ENCODE measurements at places on chromosomes 12 and 14.

DNA sequence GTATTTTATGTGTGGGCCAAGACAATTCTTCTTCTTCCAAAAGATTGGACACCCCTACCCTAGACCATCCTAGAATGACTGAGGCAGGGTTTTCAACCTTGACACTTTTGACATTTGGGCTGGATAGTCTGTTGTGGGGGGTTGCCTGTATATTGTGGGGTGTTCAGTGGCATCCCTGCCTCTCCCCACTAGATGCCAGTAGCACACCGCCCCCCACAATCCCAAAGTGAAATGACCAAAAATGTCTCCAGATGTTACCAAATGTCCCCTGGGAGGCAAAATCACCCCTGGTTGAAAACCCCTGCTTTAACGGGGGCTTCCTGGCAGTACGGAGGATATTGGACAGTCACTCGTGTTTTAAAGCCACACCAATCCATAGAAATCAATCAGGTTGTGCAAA lies 219.6 kb downstream of the PHETA1 start:
- DNase-seq: no peak

GRCh38 chr14:77985211-77985615 lies 185.0 kb upstream of the NRXN3 start:
- DNase-seq: no peak

- no peak for DNase-seq
Observed at GRCh38 chr12:132085291-132085635, 58.9 kb downstream of the DDX51 start.

DNA sequence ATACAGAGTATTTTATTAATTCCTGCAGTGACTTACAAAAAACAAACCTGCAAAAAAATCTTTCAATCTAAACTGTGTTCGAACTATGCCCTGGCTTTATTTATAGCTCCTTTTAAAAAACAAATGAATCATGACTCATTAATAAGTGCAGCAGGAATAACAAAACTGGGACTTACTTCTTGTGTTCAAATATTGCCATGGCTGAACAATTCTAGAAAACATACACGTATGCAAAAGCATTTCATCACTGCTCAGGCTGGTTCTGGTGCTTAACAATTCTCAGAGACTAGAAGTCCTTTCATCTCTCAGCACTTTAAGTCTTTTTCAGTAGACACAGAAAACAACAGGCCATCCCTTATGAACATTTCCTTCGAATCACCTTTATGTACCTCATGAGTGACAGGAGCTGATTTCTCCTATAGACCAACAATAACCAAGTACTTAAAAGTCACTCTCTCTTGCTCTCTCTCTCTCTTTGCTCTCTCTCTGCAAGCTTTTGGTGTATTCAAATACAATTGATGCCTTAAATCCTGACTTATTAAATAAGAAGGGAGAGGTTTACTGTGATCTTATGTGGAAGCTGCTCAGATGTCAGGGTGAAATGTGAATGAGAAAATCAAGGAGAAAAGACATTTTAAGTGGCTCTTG lies 268.8 kb downstream of the TTC8 start:
- DNase-seq: no peak

GRCh38 chr12:16175840-16176239 lies 101.6 kb downstream of the SLC15A5 start:
- DNase-seq: no peak

DNA sequence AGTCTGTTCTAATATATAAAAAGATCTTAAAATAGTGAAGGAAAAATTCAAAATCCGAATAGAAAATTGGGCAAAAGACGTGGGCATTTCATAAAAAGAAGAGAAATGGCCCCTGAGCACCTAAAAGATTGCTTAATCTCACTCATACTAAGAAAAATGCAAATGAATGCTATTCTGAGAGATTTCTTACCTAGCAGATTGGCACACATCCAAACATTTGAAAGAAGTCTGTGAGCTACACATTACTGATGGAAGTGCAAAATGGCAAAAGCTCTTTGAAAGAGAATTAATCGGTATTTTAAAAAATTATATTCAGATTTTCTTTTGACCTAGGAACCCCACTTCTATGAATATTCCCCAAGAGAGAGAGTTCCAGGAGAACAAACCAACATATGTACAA lies 280.4 kb upstream of the GARIN6 start:
- no peak for DNase-seq

GRCh38 chr12:43210485-43211192 lies 341.4 kb downstream of the ADAMTS20 start:
- no peak for DNase-seq

- no peak for DNase-seq
Observed at GRCh38 chr12:20588042-20588441, 107.1 kb upstream of the SLCO1C1 start.

All from activated gamma-delta T cell treated with Interleukin-2 at 50 U/mL for 16 hours (primary cell).